GM13977 (cell line): ENCODE measurements at places on chromosomes 1 and 21.

- peak; percentile 52 for DNase-seq
These were observed 15.0 kb upstream of the TGFB2 start for GRCh38 chr1:218330043-218330623.

- no peak for DNase-seq
These were observed 2.9 kb downstream of the SARS1 start for GRCh38 chr1:109216662-109217061.

- no peak for DNase-seq
These were observed 37.8 kb downstream of the FAM78B start for GRCh38 chr1:166129006-166129405.

DNA sequence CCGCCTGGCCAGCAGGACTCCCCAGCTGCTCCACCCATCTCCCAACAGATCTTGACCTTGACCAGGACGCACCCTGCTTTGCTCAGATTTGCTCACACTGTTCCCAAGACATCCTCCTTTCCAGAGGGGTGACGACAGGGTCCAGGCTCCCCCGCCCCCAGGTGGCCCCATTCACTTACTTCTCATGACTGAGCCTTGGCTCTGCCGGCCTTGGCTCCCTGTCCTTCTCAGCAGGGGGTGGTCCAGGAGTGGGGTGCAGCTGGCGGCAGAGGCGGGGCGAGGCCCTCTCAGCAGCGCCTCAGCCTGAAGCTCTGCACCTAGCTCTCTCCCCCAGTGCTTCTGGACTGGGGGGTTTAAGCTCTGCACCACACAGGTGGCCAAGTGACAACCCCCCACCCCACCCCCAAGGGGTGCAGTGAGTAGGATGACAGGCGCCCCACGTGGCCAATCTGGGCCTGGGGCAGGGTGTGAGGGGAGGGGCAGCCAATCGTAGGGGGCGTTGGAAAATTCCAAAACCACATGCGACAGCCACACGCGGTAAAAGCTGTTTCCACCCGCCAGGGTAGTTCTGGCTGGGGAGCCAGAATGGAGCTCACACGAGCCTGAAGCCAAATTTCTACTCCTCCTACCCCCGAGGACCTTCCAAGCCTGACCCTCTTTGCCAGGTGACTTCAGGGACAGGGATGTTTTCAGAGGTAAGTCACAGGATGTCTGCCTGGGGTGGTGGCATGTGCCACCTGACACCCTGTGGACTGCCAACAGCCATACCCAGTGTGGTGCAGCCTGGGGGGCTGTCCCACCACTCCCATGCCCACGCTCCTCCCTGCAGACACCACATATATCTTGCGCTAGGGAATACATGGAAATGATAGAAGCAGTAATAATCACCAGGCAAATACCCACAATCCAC, 5.6 kb downstream of the RORC start:
- DNase-seq, result no peak

GRCh38 chr1:11906870-11907269, 19.4 kb downstream of the KIAA2013 start:
- no peak for DNase-seq

GRCh38 chr1:101357444-101357986, 120.7 kb downstream of the S1PR1 start:
- peak; percentile 77 for DNase-seq

DNA sequence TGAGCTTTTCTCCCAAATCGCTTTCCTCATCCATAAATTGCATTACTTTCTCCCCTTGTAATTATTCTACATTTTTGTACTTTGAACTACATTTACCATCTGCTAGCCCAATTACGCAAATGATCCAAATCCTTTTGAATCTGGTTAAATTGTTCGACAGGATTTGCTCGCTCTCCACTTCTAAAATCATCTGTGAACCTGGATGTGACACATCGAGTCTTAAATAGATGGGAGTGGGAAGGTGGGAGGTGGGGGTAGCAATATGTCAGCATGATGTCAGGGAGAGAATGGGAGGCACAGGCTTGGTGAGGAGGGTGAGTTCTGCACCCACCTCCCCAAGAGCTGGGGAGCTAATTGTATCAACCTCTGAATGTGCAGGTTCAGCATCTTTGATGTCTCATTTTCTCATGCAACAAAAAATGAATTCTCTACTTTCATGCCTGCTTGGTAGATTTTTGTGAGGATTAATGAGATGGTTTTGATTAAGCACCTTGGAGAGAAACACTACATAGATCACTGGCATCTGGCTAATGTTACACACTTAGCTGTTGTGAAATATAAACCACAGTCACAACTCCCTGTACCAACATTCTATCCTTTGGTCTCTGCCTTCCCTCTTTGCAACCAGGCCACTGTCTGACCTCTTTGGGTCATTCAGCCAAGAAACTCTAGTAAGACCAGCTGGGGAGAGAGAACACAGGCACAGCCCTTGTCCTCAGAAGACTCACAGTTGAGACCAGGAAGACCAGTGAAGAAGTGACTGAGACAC, 165.1 kb downstream of the DAB1 start:
- no peak for DNase-seq

GRCh38 chr1:178970184-178970583, 55.5 kb upstream of the FAM20B start:
- peak; percentile 1 for DNase-seq

GRCh38 chr1:11157394-11157793, 31.8 kb upstream of the ANGPTL7 start:
- DNase-seq, result no peak

DNA sequence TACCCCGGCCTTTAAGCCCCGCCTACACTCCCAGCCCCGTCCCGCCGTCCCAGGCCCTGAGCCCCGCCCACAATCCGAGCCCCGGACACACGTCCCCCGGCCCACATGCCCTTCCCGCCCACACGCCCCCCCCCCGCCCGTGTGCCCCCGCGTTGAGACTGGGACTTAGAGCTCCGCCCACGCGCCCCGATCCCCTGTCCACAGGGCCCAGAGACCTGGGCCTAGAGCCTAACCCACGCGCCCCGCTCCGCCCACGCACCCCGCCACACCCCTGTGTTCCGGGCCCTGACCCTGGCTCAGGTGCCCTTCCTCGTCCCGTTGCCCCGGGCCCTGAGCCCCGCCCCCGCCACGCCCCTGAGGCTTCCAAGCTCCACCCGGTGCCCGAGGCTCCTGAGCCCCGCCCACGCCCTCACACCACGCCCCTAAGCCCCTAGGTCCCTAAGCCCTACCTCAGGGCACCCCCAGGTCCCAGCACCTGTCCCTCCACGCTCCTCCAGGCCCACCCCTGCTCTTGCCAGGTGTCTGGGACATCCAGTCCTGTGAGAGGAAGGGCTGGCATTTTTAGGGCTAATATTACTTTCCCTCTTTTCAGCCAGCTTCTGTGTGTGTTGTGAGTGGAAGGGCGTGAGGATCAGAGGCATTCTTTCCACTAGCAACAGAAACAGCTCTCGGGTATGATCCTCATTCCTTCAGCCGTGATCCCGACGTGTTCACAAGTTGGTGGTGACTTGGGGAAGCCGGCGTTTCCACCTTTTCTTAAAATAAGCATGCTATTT, 552 bp upstream of the GPR157 start:
- DNase-seq, result peak; percentile 90

- no peak for DNase-seq
These were observed 13.2 kb downstream of the ODF2L start for GRCh38 chr1:86382878-86383277.

DNA sequence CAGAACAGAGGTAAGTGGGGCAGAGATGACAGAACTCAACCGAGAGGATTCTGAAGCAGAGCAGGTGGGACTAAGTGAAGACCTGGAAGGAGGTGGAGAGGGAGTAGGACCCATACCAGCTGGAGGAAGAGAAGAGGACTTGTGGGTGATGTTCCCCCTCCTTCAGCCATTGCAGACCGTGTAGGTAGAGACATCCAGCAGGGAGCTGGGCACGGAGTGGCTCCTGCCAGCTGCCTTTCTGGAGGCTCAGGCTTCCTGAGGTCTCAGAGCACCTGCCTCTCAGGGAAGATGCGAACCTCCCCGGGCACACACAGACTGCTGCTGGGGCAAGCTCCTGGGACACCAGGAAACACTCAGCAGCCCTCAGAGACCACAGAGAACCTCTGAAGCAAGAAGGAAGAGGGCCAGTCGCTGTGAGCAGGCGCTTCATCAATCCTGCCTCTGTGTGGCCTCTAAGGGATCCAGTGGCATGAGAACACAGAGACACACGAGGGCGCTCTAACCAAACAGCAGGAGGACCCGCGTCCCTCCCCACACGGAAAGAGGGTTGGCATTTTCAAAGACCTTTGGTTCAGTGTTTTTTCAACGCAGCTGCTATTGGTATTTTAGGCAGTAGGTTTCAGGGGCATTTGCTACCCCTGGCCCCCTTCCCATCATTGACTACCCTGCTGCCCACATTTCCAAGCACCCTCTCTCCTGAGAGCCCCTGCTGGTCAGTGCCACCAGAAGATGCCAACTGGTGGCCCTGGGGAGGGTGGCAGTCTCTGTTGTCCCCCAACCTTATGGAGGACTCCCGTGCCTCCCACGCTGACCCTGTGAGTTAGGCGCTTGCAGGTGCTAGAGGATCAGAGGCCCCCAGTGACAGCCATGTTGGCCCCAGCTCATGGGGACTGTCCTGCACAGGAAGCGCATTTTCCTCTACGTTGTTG, 89.6 kb upstream of the EDN2 start:
- peak; percentile 87 for DNase-seq

- DNase-seq, result no peak
These were observed 184.1 kb downstream of the PSMG1 start for GRCh38 chr21:38999161-38999560.

DNA sequence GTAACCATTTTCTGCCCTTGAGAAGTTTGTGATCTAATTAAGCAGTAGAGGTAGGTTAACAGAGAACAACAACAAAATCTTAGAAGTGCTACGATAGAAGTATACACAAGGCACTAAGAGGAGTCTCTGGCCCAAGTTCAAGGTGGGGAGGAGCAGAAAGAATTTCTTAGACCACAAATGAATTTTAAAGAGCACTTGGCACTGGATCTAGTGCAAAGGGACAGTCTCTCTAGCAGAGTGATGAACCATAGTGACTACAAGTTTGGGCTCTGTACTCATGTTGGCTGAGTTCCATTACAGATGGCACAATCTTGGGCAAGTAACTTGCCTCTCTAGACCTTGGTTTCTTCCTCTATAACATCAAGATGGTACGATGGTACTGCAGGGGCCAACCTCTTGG, 33.3 kb upstream of the PIGC start:
- DNase-seq, result no peak

DNA sequence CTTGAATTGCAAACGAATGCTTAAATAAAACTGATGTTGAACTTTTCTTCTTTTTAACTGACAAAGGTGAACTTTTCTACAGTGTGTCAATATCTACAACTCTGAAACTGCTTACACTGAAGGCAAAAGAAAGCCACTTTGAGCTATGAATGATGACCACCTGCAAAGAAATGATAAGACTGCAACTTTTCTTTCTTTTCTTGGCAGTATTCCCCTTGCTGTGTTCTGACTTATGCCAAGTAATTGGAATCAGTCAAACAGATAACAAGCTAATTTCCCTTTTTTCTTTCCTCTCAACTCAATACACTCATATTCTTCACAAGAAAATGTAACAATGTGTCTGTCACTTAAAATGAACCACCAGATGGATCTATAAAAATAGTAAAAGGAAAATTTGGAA, 588.1 kb upstream of the BRINP3 start:
- no peak for DNase-seq

DNA sequence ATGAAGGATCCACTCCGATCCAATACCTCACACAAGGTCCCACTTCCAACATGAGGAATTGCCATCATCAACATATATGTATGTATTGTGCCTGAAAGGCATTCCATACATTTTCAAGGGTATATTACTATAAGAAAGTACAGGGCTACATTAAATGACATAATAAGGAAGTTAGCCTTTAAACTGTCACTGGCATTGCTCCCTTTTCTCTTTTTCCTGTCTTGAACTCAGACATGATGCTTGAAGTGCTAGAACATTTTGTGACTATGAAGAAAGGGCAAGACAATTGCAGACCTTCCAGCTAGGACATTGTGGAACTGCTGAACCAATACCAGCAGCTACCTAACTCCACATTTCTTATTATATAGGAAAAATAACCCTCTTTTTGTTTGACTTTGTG, 2.9 kb upstream of the TSPAN2 start:
- DNase-seq, result no peak

GRCh38 chr21:35156293-35157278, 107.5 kb upstream of the RUNX1 start:
- no peak for DNase-seq

GRCh38 chr1:2316451-2316961, 74.8 kb downstream of the MORN1 start:
- DNase-seq, result no peak

- DNase-seq, result no peak
These were observed 3.0 kb downstream of the TSPEAR start for GRCh38 chr21:44708213-44708865.
